CD4-positive, CD25-positive, alpha-beta regulatory T cell (primary cell): ENCODE measurements at places on chromosomes 13 and 19.

- no peak for DNase-seq
Measured at GRCh38 chr13:93004919-93005318, 221.7 kb upstream of the GPC6 start.

GRCh38 chr13:24162604-24163003 lies 2.1 kb downstream of the SPATA13 start:
- no peak for DNase-seq

- DNase-seq, result no peak
Measured at GRCh38 chr19:33263325-33264023, 37.8 kb upstream of the SLC7A10 start.

DNA sequence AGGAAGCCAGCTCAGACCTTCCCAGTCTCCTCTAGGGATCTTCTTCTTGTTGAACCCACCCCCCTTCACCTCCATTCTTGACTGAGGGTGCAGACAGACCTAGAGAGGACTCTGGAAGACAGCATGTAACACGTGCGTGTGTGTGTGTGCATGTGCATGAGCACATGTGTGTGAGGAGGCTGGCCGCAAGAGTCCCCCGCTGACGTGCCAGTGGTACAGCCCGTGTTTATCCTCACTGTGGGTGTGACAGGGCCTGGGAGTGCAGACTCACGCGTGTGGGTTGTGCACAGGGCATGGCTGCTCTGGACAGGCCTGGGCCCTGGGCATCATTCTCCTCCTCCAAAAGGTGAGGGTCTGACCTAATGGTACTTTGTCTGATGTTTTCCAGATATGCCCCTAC lies 26.3 kb downstream of the LYL1 start:
- DNase-seq, result no peak

DNA sequence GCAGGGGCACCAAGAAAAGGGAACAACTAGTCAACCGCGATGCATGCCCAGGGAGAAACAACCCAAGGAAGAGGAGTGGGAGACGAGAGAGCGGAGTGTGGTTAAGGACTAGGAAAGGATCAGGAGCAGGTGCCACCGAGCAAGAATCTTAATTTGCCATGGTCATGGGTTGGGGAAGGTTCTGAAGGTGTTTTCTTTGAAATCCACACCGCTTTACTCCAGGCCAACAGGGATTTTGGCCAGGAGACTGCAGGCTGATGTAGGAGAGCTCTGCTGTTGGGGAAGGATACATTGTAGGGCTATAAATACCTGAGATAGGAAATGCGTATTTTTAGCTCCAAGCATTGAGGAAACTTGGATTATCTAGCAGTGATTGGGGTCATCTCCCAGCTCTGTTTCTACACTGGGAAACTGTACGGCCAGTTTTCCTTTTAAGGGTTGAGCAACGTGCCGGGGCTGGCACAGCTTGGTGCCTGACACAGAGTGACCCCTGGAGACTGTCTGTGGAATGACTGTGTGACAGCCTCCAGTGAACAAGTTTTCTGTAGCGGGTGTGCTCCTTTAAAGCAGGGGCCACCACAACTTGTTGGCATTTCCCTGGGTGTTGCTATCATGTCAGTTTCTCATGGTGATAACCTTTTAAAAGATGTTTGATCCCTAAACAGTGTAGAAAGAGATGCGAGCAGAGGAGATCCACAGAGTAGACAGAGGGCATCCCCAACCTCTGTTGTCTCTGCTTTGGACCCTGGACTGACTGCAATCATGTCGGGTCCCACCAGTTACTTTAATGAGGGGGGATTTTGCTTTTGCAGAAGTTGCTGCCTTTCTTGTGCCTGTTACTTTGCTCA lies 34.3 kb downstream of the ZNF536 start:
- DNase-seq, result no peak

- no peak for DNase-seq
Measured at GRCh38 chr19:37635076-37636056, 19.9 kb downstream of the ZFP30 start.

- DNase-seq, result no peak
Measured at GRCh38 chr19:18503971-18504885, 17.6 kb downstream of the ELL start.

GRCh38 chr13:25874064-25874737 lies 177.6 kb downstream of the SHISA2 start:
- DNase-seq, result no peak

- no peak for DNase-seq
Measured at GRCh38 chr13:25116044-25116443, 20.1 kb downstream of the PABPC3 start.

- peak; percentile 14 for DNase-seq
Measured at GRCh38 chr19:41821003-41821735, 23.3 kb downstream of the LYPD4 start.

DNA sequence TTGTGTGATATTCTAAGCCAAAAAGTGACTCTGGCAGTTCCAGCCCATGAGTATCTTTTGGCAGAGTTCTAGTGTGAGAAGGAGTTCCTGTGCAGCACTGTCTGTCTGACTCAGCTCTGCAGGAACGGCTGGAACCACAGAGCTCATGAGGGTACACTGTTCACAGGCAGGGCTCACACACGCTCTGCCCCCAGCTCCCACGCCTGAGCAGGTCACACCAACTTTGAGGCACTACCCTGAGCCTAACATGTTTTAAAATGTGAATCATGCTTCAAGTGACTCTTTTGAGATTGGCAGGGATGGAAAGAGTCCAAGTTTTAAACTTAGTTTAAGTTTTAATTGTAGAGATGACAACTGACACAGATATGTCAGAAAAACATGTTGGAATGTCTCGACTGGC lies 1203.3 kb downstream of the UQCRFS1 start:
- no peak for DNase-seq
